Activated CD4-positive, alpha-beta T cell treated with anti-CD3 and anti-CD28 coated beads, Interleukin-2, amount 50 U/mL, for 16 hours (primary cell): ENCODE measurements at places on chromosomes 13 and 19.

DNA sequence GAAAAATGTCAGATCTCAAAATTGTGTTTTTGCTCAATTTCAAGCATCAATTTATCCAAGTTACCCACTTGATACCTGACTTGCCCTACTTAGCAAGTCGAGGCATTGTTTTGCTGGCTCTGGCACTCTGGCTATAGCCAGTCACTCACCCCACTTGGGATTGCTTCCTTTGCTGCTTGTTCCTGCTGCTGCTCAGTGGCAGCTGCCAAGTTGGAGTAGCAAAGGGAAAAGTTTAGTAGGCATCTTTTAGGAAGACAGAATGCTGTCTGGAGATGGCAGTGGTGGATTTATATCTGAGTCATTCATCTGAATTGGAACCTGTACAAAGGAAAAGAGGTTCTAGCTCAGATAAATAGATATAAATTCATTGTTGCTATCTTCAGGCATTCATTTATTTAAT is 41.2 kb downstream of the PCCA start:
- no peak for DNase-seq

DNA sequence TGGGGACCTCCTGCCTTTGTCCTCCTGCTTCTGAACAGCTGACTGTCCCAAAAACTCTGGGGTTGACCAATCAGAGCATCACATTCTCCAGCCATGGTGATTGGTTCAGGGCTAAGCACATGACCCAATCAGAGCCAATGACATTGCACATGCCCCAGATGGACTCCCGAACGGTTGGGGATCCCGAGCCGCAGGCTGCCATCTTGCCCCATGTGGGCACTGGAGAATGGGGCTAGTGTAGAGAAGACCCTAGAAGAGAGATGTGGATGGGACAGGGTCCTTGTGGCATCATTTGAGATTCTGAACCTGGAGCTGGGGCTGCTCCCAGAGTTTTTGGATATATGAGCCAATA is 31.3 kb upstream of the PEPD start:
- DNase-seq: no peak

- DNase-seq: no peak
These were observed 73.2 kb downstream of the GGACT start for GRCh38 chr13:100515410-100515800.

DNA sequence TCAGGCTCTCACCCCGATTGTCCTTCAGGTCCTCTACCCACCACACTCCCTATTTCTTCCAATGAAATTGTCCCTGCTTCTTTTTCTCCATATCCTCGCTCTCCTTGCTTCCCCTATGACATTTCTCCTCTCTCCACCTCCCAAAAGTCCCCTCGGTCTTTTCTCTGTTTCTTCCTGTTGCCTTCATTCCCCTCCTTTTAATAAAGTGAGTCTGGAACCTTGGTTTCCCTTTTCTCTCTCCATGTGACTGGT is 676 bp upstream of the ZNF574 start:
- DNase-seq: no peak

GRCh38 chr13:83691966-83692365 is 190.3 kb downstream of the SLITRK1 start:
- no peak for DNase-seq

DNA sequence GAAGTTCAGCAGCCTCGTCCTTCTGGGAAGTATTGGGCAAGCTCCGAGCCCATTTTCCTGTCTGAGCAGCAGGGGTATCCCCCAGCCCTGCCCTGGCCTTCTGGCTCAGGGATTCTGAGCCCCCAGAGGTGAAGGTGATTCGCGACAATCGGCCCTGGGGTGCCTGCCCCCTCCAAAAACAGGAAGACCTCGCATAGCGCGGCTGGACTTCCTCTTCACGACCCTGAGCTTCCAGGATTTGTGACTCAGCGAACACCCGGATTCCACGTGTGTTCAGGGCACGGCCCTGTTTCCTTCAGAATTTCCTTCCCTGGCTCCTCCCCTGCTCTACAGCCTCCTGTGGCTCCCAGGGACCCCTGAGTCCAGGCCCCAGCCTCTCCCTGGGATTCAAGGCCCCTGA is at the start of gene SEMA6B:
Gene SEMA6B (minus strand): TSS at position 116 of the 400 bp plus-strand sequence. CDS start 1,227 bp downstream, outside the sequence.
- no peak for DNase-seq

GRCh38 chr13:110876609-110877008 is 38.3 kb downstream of the ANKRD10 start:
- no peak for DNase-seq

- DNase-seq: no peak
These were observed 574 bp upstream of the GPX4 start for GRCh38 chr19:1103132-1103707.

DNA sequence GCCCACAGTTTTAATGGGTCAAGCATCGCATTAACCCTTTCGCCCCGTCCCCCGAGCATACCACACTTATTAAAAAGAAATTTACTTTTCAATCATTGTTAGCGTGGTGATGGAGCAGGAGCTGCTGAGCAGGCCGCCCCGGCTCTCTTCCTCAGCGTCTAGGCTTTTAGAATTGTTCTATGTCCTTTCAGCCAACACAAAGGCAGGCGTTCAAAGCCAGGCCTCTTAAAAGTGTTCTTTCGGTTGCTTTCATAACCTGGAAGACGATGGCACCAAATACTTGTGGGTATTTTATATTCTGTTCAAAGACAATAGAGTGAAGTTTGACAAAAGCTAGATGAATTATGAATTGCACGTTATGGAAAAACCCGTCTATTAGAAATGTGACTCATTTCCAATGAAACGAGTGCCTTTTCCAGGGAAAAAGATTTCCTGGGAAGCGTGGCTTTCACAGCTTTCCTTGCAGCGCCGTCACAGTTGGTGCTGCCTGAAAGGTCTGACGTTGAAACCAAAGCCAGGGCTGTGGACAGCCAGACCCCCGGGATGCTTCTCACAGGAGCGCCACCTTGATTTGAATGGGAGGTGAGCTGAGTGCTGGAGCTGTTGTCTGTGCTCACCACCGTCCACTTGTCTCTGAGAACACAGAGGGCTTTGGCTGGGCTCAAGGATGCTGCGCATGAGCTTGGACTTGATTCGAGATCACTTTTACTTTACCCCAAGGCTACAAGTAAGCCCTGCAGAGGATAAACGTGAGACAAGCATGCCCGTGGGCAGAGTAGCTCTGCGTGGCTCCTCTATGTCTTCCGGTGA is 78.8 kb downstream of the SOX1 start:
- DNase-seq: no peak

- no peak for DNase-seq
These were observed 14.6 kb upstream of the SIN3B start for GRCh38 chr19:16814526-16815100.

DNA sequence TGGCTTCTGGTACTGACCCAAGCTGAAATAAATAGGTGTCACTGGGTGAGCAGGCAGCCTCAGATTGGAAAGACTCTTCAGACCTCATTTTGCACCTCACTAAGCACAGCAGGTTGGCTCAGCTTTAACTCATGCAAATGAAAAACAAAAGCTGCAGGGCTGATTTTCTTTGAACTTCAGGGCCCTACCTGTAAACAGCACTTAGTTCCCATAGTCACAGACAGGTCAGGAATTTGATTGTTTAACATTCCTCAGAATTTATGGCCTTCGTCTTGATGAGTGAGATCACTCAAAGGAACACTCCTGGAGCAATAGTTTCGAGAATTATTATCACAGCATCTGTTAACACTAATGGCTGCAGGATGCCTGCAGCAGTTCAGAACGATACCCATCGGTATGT is 718.5 kb downstream of the EFNB2 start:
- DNase-seq: no peak

DNA sequence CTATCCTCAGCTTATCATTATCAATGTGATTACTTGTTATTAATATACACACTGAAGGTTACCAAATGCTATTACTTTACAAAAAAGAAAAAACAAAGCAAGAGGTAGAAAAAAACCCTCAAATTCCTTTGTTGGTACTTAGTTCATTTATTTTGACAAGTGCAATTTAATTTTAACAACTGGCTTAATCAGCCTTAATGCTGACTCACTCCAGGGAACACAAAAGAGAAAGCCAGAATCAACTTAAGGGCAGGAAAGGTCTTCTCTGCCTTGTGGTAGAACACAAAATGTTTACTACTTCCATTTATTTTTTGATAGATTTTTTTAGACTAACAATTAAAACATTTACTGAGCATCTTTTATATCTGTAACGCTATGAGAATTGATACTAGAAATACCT is 417.1 kb downstream of the PCDH17 start:
- no peak for DNase-seq

- DNase-seq: no peak
These were observed 773.2 kb upstream of the SLC10A2 start for GRCh38 chr13:103839460-103839859.

DNA sequence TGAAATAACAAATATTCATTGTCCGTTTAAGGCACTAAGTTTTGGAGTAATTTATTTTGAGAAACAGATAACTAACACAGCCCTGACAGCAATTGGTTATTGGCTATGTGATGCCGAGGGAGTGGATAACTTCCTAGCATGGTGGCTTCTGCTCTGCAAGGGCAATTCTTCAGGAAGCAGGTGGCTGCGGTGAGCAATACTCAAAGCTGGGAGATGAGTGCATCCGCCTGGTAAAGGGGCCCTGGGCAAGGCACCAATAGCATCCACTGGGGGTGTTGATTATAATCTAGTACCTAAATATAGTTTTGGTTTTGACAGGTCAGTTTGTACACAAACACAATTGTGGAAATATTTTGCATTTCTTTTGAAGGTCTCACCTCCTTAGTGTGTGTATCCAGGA is 41.0 kb downstream of the CCDC70 start:
- peak; percentile 42 for DNase-seq

DNA sequence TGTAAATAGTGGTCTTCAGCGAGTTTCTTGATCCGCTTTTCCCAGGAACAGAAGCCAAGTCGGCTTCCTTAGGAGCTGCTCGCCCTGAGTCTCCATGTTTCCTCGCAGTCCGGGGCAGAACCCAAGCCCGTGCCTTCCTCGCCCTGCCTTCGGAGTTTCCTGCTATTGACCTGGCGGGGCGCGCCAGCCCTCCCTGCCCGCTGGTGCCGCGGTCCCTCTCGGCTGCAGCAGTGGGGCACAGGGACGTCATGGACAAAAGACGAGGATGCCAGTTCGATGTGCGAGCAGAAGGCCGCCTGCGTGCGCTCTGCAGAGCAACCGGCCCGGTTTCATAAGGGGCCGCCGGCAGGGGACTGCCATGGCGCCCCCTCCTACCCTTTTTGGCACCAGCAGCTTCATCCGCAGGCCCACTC is 156.6 kb downstream of the TM9SF2 start:
- DNase-seq: peak; percentile 13

GRCh38 chr13:110433014-110433413 is 125.9 kb downstream of the COL4A2 start:
- DNase-seq: no peak

- DNase-seq: no peak
These were observed 22.4 kb downstream of the MAU2 start for GRCh38 chr19:19343016-19343362.

GRCh38 chr19:13600091-13600490 is 93.8 kb upstream of the CACNA1A start:
- DNase-seq: no peak

GRCh38 chr13:93806861-93807260 is 580.3 kb downstream of the GPC6 start:
- no peak for DNase-seq

GRCh38 chr19:44438441-44438840 is 9.8 kb downstream of the ZNF229 start:
- DNase-seq: no peak
